ENCODE measurements at places on chromosomes 12 and 14.

DNA sequence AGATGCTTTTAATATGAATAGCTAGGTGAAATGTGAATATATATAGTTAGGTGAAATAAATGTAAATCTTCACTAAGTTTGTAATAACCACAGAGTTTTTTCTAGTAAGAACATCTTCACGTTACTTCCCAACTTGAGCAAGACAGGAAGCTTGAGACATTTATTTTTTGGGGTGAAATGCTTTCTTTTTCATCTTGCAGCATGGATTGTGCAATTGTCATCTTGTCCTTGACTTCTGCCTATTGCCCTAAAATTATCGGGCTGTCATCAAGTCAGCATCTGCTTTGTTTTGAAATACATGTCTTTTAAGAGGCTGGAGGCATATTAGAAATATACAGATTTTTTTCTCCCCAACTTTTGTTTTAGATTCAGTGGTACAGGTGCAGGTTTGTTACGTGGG is 433.9 kb downstream of the PCNX1 start:
- no peak for DNase-seq

DNA sequence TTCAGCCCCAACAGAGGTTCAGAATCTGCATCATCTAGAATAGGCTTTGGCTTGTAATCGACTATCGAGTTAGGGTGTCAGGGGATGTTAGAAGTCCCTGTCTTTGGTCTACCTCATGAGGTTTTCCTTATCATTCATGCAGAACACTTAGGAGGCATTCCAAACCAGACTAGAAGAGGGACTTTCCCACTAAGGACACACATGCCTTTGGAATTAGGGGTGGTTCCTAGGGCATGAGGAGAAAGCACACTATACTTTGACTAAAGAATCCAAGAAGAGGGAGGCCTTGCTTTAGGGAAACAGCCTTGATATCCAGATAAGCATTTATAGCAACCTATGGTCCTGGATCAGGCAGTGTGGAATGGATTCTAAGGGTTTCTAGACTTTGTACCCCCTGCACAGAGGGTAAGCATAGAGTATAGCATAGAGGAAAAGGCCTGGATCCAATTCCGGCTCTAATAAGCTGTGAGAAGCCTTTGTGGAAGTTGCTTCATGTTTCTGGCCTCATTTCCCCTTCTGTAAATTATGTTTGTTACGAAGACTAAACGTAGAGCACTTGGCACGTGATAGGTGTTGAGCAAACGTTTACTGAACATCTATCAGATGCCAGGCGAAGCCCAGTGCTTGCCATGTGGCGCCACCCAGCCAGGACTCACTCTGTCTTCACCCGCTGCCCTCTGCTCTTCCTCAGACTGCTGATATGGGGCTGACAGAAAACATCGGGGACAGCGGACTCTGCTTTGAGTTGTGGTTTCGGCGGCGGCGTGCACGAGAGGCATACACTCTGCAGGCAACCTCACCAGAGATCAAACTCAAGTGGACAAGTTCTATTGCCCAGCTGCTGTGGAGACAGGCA is 13.2 kb downstream of the ZNF219 start:
- no peak for DNase-seq

GRCh38 chr14:67453575-67454300 is 34.8 kb downstream of the TMEM229B start:
- peak; percentile 62 for DNase-seq

DNA sequence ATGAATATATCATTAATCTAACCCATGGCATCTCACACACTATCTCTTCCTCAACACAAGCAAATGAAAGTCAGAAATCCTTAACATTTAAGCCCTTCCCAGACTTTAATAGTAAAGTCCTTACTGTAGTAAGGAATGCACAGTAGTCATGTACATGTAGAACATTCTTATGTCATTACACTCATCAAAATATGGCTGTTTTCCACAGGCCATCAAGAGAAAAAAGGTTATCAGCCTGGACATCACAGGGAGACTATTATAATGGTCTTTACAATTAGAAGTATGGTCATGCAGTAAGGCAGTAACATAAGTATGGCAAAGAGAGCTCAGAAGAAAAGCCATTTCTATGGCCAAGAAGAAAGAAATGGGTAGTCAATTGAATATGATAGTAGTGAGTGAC is 121.2 kb downstream of the SLC6A15 start:
- no peak for DNase-seq

GRCh38 chr14:75470238-75470797 is 42.5 kb downstream of the JDP2 start:
- peak; percentile 89 for DNase-seq

- DNase-seq: no peak
Observed at GRCh38 chr12:84641940-84642545, 270.6 kb downstream of the SLC6A15 start.

DNA sequence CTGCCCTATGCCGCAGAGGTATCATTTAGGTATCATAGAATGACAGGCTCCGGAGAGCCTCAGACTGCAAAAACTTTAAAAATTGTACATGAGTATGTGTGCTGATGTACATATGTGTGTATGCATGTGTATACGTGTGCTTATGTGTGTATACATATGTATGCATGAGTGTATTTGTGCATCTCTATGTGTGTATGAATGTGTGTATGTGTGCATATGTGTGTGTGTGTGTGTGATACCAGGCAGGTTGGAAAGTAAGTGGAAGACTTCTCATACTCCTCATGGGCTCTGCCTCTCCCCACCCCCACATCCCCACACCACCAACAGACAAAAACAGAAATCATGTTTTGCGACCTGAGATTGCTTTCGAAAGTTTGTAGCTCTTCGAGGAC is 621 bp upstream of the TMEM117 start:
- no peak for DNase-seq

GRCh38 chr12:48857278-48857994 is 5.5 kb upstream of the DDX23 start:
- peak; percentile 89 for DNase-seq

- DNase-seq: no peak
Observed at GRCh38 chr14:68076451-68076850, 256.9 kb downstream of the RAD51B start.
